ENCODE measurements at places on chromosomes 2 and 18. TPM values are rescaled to one million over a fixed set of nuclear protein-coding genes. Genes with fewer than 3 reads are reported as not detected.

DNA sequence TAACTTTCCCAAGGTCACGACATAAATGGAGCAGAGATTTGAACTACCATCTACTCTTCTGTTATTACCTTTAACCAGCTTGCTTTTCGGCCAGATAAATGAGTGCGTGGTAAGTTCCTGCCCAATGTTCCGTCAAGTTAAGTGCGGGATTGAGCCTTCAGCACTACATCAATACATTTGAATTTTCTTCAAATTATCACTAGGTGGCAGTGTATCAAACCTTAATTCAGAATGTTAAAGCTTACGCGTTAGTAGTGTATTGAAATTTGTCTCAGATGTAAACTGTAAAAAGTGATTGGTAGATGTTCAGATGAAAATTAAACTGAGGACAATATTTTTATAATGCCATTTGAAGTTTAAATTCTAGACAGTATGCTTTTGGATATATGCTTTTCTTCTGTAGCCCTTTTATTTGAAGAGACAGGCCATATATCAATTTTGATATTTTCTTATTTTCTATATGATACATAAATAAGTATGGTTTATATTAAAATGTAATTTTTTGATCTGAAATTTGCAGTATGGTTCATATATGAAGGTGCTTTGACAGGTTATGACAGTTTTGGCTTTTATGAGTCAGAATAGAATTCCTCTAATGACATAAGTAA, 681.3 kb downstream of the ADCYAP1 start:
- peak; percentile 16 for DNase-seq

DNA sequence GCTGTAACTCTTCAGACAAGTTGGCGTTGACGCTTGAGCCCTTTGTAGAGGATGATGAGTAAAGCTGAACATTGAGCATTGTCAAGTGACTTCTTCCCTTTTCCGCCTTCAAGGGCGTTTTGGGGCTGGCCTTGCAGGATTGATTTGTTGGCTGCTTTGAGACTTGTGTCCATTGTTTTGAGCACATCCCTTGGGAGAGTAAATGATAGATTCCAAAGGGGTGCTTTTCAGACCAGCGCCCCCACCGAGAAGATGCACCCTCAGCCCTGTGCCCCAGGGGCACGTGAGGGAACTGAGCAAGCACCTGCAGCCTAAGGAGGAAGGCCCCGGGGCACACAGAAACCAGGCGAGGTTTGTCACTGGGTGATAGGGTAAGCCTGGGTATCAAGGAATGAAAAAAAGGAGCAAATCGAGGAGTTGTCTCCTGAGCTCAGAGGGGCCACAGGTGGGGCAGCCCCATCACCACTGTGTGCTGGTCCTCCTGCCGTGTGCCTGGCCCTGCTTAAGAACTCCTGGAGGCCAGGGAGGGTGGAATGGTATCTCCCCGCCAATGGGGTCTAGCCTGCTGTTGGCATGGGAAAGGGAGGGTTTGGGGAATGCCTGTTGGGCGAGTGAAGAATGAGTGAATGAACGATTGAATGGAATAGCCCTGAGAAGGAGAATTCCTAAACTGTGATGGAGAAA, 64.0 kb downstream of the RAB31 start:
- DNase-seq, result no peak

GRCh38 chr2:241991299-241991698, 121.8 kb downstream of the RTP5 start:
- no peak for DNase-seq

DNA sequence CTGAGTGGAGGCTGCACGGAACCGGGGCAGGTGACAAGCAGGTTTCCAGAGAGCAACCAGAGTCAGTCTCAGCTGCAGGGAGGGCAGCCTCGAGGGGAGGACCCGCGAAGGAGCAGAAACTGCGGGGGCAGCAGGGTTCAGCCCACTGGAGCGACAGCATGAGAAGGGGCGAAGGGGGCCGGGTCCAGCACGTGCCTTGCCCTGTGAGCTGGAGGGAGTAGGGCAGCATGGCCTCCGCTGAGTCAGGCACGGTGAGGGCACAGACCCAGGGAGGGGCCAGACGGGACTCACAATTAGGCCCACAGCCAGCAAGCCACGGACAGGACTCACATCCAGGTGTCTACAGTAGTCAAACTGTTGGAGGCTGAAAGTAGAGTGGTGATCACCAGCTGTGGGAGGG, 22.7 kb upstream of the ATP9B start:
- DNase-seq, result no peak

GRCh38 chr2:128390991-128391630, 72.4 kb upstream of the HS6ST1 start:
- no peak for DNase-seq

The TSPYL6 gene
- polyA plus RNA-seq, result not detected

The CCT7 gene
- 273 TPM for polyA plus RNA-seq

The GRP gene
- 1.7 TPM for polyA plus RNA-seq

The TTC27 gene
- 21.2 TPM for polyA plus RNA-seq
